ENCODE measurements at places on chromosomes 1 and 21.

GRCh38 chr1:182249201-182249676 lies 142.4 kb downstream of the GLUL start:
- no peak overlapping the region for H3K27ac ChIP-seq
- no peaks in the 10 kb centered on the region for H3K4me1 ChIP-seq
- no peak for DNase-seq
- no peak overlapping the region for H3K4me3 ChIP-seq

- H3K27ac ChIP-seq, result no peak overlapping the region
- H3K4me1 ChIP-seq, result peaks cover 2% of the 10 kb centered on the region
- no peak for DNase-seq
- no peaks in the 10 kb centered on the region for H3K36me3 ChIP-seq
- H3K27me3 ChIP-seq, result peaks cover 56% of the 10 kb centered on the region
Measured at GRCh38 chr1:110220324-110220723, 10.2 kb downstream of the KCNC4 start.

GRCh38 chr1:10943991-10944730 lies 68.3 kb upstream of the TARDBP start:
- peak overlapping the region; percentile 72 for H3K4me3 ChIP-seq
- no peaks in the 10 kb centered on the region for H3K36me3 ChIP-seq
- peaks cover 39% of the 10 kb centered on the region for H3K27me3 ChIP-seq
- H3K4me1 ChIP-seq, result peaks cover 7% of the 10 kb centered on the region
- no peak overlapping the region for H3K27ac ChIP-seq
- peak; percentile 21 for DNase-seq

GRCh38 chr1:31522556-31522845 lies 53.8 kb upstream of the TINAGL1 start:
- H3K27ac ChIP-seq, result no peak overlapping the region
- no peak overlapping the region for H3K4me3 ChIP-seq
- H3K36me3 ChIP-seq, result no peaks in the 10 kb centered on the region
- peaks cover 4% of the 10 kb centered on the region for H3K4me1 ChIP-seq
- DNase-seq, result no peak
- peaks cover 4% of the 10 kb centered on the region for H3K27me3 ChIP-seq

GRCh38 chr1:167819849-167820683 lies 93.9 kb downstream of the ADCY10 start:
- peaks cover 13% of the 10 kb centered on the region for H3K4me1 ChIP-seq
- peak; percentile 97 for DNase-seq
- H3K36me3 ChIP-seq, result no peaks in the 10 kb centered on the region
- no peaks in the 10 kb centered on the region for H3K27me3 ChIP-seq
- H3K4me3 ChIP-seq, result peak overlapping the region; percentile 20

GRCh38 chr21:33406493-33406892 lies 3.3 kb downstream of the IFNGR2 start:
- peaks cover 14% of the 10 kb centered on the region for H3K4me1 ChIP-seq
- H3K27me3 ChIP-seq, result no peaks in the 10 kb centered on the region
- H3K36me3 ChIP-seq, result peaks cover 8% of the 10 kb centered on the region
- no peak for DNase-seq
- H3K4me3 ChIP-seq, result no peak overlapping the region

- H3K36me3 ChIP-seq, result no peaks in the 10 kb centered on the region
- no peaks in the 10 kb centered on the region for H3K27me3 ChIP-seq
- DNase-seq, result no peak
- no peak overlapping the region for H3K4me3 ChIP-seq
Measured at GRCh38 chr1:24252185-24252780, 65.2 kb upstream of the IFNLR1 start.

GRCh38 chr1:61692155-61692800 lies 32.7 kb downstream of the TM2D1 start:
- no peak overlapping the region for H3K27ac ChIP-seq
- no peaks in the 10 kb centered on the region for H3K4me1 ChIP-seq
- H3K27me3 ChIP-seq, result no peaks in the 10 kb centered on the region
- no peaks in the 10 kb centered on the region for H3K36me3 ChIP-seq
- H3K4me3 ChIP-seq, result no peak overlapping the region
- peak; percentile 54 for DNase-seq

- H3K27me3 ChIP-seq, result peaks cover 50% of the 10 kb centered on the region
- no peak overlapping the region for H3K27ac ChIP-seq
- H3K36me3 ChIP-seq, result no peaks in the 10 kb centered on the region
- DNase-seq, result no peak
Measured at GRCh38 chr1:7587773-7588456, 183.2 kb upstream of the VAMP3 start.

DNA sequence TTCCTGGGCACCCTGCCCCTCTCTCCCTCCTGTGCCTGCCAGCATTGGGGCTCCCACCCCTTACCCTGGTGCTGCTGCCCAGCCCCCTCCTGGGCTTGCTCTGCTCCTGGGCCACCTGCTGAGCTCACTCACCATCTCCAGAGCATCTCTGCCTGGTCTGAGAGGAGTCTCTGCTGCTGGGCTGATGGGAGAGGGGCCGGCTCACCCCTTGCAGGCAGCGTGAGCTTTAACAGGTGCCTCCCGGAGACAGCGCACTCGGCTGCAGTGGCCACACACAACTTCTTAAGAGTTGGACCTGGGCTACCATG lies 721.7 kb downstream of the MATN1 start:
- H3K27me3 ChIP-seq, result no peaks in the 10 kb centered on the region
- H3K36me3 ChIP-seq, result no peaks in the 10 kb centered on the region
- H3K4me1 ChIP-seq, result no peaks in the 10 kb centered on the region
- no peak for DNase-seq
- H3K27ac ChIP-seq, result no peak overlapping the region

- no peak for DNase-seq
- H3K27me3 ChIP-seq, result no peaks in the 10 kb centered on the region
- H3K4me1 ChIP-seq, result no peaks in the 10 kb centered on the region
- H3K27ac ChIP-seq, result no peak overlapping the region
- no peak overlapping the region for H3K4me3 ChIP-seq
Measured at GRCh38 chr1:96979304-96980268, 258.0 kb downstream of the PTBP2 start.

GRCh38 chr1:230909974-230910754 lies 41.8 kb upstream of the C1orf198 start:
- H3K27ac ChIP-seq, result no peak overlapping the region
- H3K4me3 ChIP-seq, result no peak overlapping the region
- peaks cover 1% of the 10 kb centered on the region for H3K4me1 ChIP-seq
- H3K27me3 ChIP-seq, result no peaks in the 10 kb centered on the region
- peaks cover 14% of the 10 kb centered on the region for H3K36me3 ChIP-seq
- no peak for DNase-seq

GRCh38 chr21:46005481-46005881 lies 23.9 kb downstream of the COL6A1 start:
- no peak overlapping the region for H3K27ac ChIP-seq
- no peak for DNase-seq
- H3K27me3 ChIP-seq, result no peaks in the 10 kb centered on the region
- H3K4me1 ChIP-seq, result no peaks in the 10 kb centered on the region

DNA sequence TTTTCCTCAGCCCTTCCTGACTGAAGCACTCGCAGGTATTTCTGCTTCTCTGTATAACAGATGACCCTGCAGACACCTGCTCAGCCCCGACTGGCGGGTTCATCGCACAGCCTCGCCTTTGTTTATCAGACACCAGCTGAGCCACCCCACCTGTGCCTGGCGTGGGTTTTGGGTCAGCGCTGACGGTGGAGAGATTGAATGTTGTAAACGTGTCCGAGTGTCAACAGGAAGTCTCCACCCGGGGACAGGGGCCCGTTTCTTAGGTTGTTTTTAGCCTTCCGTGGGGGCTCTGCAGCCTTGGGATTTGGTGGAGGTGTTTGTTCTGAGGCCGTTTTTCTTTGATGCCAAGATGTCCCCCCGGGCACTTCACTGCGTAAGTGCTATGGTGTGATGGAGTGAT lies 60.1 kb downstream of the COL18A1 start:
- peaks cover 48% of the 10 kb centered on the region for H3K4me1 ChIP-seq
- no peak for DNase-seq
- no peak overlapping the region for H3K27ac ChIP-seq
- H3K36me3 ChIP-seq, result peaks cover 7% of the 10 kb centered on the region

- H3K4me3 ChIP-seq, result no peak overlapping the region
- DNase-seq, result peak; percentile 52
- no peaks in the 10 kb centered on the region for H3K4me1 ChIP-seq
- peaks cover 64% of the 10 kb centered on the region for H3K27me3 ChIP-seq
- H3K36me3 ChIP-seq, result no peaks in the 10 kb centered on the region
Measured at GRCh38 chr1:157193702-157194391, 55.7 kb upstream of the ETV3 start.

- no peaks in the 10 kb centered on the region for H3K36me3 ChIP-seq
- H3K4me3 ChIP-seq, result no peak overlapping the region
- peaks cover 37% of the 10 kb centered on the region for H3K4me1 ChIP-seq
- peak overlapping the region; percentile 11 for H3K27ac ChIP-seq
Measured at GRCh38 chr1:21299780-21300395, 9.6 kb upstream of the ECE1 start.

- H3K4me1 ChIP-seq, result peaks cover 12% of the 10 kb centered on the region
- no peak for DNase-seq
- no peak overlapping the region for H3K27ac ChIP-seq
- H3K4me3 ChIP-seq, result no peak overlapping the region
Measured at GRCh38 chr1:9449976-9450696, 89.1 kb upstream of the SLC25A33 start.

DNA sequence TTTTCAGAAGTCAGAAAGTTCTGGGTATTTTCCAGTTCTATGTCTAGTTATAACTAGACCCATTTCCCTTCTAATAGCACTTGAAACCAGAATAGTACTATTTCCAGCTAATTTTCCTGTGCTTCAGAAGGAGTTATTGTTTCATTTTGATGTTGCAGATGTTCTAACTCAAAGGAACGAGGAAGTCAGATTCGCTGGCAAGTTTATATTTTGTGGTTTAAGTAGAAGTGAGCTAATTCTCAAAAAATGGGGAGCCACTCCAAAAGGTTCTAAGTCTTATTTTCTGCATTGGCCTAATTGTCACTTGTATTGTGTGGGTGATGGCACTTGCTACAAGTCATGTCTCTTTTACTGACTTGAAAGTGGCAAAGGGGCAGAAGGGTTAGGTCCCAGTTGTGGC lies 18.1 kb downstream of the CCDC185 start:
- H3K27ac ChIP-seq, result peak overlapping the region; percentile 91
- H3K27me3 ChIP-seq, result no peaks in the 10 kb centered on the region
- H3K36me3 ChIP-seq, result no peaks in the 10 kb centered on the region
- no peak overlapping the region for H3K4me3 ChIP-seq
- H3K4me1 ChIP-seq, result peaks cover 5% of the 10 kb centered on the region

DNA sequence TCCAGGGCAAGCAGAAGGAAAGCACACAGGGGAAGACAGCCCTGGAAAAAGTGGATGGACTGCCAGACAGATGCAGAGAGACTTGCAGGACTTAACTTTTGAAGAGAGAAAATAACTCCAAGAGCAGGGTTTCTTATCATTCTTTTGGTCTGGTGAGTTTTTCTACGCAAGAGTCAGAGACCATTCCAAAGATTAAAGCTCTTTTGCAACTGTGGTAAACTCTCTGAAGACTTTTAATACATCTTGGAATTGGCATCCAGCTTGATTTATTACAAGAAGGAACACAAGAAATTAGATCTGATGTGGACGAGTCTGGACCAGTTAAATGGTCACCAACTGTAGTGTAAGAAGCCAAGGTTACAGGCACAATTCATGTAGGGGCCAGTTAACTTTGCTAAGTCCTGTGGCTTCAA lies 153.4 kb downstream of the SIPA1L2 start:
- DNase-seq, result peak; percentile 51
- peaks cover 2% of the 10 kb centered on the region for H3K4me1 ChIP-seq
- H3K27ac ChIP-seq, result no peak overlapping the region
- peaks cover 13% of the 10 kb centered on the region for H3K36me3 ChIP-seq
- H3K4me3 ChIP-seq, result no peak overlapping the region
- no peaks in the 10 kb centered on the region for H3K27me3 ChIP-seq

- no peak overlapping the region for H3K4me3 ChIP-seq
- DNase-seq, result peak; percentile 43
- H3K36me3 ChIP-seq, result peaks cover 16% of the 10 kb centered on the region
Measured at GRCh38 chr1:167774710-167775109, 52.9 kb downstream of the MPZL1 start.

DNA sequence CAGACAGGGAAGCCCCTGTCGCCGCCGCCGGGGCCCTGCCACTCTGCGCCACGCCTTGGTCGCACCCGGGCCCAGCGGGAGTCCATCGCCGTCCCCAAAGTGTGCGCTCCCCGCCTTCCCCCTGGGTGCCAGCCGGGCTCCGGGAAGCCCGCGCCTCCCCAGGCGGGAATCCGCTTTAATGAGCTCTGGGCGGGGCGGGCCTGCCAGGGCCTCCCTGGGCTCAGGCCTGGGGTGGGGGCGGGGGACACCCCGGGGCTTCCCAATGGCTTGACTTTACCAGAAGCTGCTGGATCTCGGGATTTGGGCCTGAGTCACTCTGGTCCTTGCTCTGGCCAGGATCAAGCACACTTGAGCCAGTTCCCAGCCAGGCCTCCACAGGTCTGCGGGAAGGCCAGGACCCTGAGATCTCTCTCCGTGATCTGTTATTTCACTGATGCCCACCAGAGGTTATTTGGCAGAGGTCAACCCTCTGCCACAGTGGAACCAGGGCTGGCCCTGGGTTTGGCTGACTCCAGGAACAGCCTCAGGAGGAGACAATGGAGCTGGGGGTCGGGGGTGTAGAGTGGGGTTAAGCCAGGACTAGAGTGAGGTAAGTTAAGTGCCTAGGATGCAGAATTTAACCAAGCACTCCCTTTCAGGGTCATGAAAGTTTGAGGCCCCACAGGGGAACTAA lies 178.4 kb upstream of the EDN2 start:
- DNase-seq, result peak; percentile 87
- H3K4me3 ChIP-seq, result peak overlapping the region; percentile 63
- peaks cover 36% of the 10 kb centered on the region for H3K4me1 ChIP-seq
- no peaks in the 10 kb centered on the region for H3K27me3 ChIP-seq

DNA sequence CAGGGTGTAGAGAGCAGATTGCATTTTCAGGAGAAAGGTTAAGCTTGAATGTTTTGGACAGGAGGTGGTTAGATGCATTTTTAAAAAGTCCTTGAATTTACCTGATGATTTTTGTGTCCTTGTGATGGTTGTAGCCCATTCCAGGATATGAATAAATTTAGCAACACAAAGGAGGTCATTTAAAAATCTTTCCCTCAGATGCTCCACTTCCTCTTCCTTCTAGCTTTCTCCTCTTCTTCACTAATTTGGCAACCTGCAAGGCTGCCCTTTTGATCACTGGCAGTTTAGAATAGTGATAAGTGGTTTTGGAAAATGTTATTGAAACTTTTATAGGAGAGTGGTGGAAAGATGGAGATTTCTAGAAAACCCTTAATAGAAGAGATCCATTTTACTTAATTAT lies 124.0 kb downstream of the LMO4 start:
- H3K36me3 ChIP-seq, result no peaks in the 10 kb centered on the region
- H3K27me3 ChIP-seq, result no peaks in the 10 kb centered on the region
- no peaks in the 10 kb centered on the region for H3K4me1 ChIP-seq

- H3K4me3 ChIP-seq, result no peak overlapping the region
- DNase-seq, result peak; percentile 66
- no peak overlapping the region for H3K27ac ChIP-seq
- no peaks in the 10 kb centered on the region for H3K36me3 ChIP-seq
- no peaks in the 10 kb centered on the region for H3K27me3 ChIP-seq
Measured at GRCh38 chr1:84753516-84754385, 63.5 kb upstream of the SSX2IP start.

- no peak overlapping the region for H3K4me3 ChIP-seq
- no peaks in the 10 kb centered on the region for H3K27me3 ChIP-seq
- DNase-seq, result no peak
- peaks cover 48% of the 10 kb centered on the region for H3K4me1 ChIP-seq
- H3K27ac ChIP-seq, result no peak overlapping the region
Measured at GRCh38 chr1:31693231-31693630, 10.6 kb downstream of the COL16A1 start.

GRCh38 chr1:81388435-81388834 lies 412.3 kb upstream of the ADGRL2 start:
- DNase-seq, result no peak
- H3K27me3 ChIP-seq, result no peaks in the 10 kb centered on the region
- H3K27ac ChIP-seq, result no peak overlapping the region
- no peaks in the 10 kb centered on the region for H3K36me3 ChIP-seq
- no peak overlapping the region for H3K4me3 ChIP-seq

Data from mesenchymal stem cell (in vitro differentiated cells and primary cell).